IPS-NIHi11 (cell line): ENCODE measurements at places on chromosomes 3 and 15.

DNA sequence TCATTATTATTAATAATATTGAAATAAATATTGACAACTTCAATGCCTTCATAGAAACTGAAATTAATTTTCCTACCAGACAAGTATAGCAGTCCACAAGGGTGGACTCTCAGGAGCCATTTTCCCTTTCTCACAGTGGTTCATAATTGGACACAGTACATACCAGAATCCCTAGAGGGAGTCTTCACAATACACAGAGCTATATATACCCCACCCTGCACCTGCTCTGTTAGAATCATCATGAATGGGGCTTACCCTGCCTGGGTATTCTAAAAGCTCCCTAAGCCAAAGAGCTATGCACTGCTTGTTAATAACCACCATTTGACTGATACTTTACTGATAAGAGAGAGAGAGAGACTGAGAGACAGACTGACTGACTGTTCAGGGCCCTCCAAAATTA lies 134.9 kb downstream of the FEZF2 start:
- DNase-seq: no peak

DNA sequence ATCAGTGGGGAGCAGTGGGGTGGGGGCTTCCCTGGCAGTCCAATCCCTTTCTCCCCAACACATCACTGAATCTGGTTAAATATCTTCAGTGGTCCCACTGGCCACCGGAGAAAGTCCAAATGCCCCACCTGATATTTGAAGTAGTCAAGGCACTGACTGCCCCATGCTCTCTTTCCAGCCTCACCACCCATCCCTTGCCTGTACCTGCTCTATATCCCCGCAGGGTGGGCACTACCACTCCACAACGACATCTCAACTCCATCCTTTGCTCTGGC lies 101.7 kb downstream of the DAPK2 start:
- DNase-seq: no peak

- DNase-seq: no peak
Observed at GRCh38 chr3:185416513-185416912, 53.6 kb downstream of the MAP3K13 start.

DNA sequence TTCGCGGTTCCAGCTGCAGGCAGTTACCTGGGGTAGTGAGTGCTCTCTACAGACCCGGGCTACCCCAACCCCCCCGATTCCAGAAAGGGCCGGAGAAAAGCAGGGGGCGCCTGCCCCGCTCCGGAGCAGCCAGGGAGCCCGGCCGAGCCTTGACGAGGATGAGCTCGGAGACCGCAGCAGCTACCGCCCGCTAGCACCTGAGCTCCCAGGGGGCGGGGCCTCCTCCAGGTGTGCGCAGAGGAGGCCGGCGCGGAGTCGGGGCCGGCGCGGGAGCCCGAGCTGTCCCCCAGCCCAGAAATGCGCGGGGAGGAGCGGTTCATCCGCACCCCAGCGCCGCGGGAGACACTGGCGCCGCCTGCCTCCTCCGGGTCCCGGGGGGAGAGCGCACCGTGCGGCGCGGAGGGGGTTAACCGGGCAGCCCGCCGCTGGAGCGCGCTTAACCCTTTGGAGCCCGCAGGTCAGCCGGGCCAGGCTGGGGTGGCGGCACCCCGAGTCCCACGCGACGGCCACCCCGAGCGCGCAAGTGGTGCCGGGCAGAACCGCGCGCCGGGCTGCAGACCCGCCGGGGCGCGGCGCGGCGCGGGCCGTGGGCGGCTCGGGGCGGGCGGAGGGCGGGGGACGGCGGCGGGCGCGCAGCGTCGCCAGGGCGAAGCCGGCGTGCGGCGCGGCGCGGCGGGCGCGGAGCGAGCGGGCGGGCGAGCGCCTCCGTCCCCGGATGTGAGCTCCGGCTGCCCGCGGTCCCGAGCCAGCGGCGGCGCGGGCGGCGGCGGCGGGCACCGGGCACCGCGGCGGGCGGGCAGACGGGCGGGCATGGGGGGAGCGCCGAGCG lies at the start of gene CACNA1D:
Gene CACNA1D (plus strand): TSS at position 649 of the 829 bp plus-strand sequence. CDS start 556 bp downstream, outside the sequence.
- DNase-seq: peak; percentile 89

GRCh38 chr3:71127052-71127831 lies 456.3 kb downstream of the FOXP1 start:
- no peak for DNase-seq

GRCh38 chr3:101478980-101479379 lies 34.0 kb downstream of the SENP7 start:
- no peak for DNase-seq

DNA sequence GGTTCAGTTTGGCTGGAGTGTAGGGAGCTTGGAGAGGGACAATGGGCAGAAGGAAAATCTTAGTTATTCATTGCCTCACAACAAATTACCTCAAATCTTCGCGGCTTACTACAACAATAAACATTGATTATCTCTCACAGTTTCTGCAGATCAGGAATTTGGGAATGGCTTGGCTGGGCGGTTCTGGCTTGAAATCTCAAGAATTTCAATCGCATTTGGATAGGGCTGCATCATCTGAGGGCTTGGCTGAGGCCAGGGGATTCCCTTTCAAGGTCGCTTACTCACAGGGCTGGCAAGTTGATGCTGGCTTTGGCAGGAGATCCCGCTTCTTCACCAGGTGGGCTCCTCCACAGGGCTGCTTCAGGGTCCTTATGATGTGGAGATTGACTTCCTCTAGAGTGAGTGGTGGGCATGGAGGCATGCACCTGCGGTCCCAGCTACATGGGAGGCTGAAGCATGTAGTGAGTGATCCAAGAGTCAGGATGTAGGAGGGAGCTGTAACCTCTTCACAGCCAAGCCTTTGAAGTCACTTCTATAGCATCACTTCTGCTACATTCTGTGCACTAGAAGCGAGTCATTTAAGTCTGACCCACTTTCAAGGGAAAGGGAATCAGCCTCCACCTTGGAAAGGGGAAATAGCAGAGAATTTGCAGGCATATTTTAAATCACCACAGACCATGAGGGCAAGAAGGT lies 63.1 kb downstream of the CDC25A start:
- DNase-seq: no peak

DNA sequence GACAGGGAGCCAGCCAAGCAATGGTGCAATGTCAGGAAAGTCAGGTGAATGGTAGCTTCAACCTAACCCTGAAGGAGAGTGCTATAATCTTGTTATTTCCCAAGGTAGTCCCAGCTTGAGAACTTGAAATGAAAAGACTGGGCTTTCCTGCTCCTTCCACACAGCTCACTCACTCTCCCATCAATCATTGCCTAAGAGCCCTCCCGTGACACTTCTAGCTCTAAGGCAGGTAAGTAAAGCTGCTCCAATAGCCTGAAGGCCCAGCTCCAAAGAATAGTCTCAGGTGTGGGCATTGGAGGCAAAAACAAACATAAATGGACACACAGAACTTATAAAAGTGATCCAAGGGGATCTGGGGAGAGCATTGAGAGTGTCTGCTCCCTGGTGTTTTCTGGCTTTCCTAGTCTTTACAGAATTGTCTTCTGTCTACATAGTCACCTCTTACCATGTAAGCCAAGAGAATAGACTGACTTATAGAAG lies 63.1 kb upstream of the TBC1D5 start:
- DNase-seq: no peak

DNA sequence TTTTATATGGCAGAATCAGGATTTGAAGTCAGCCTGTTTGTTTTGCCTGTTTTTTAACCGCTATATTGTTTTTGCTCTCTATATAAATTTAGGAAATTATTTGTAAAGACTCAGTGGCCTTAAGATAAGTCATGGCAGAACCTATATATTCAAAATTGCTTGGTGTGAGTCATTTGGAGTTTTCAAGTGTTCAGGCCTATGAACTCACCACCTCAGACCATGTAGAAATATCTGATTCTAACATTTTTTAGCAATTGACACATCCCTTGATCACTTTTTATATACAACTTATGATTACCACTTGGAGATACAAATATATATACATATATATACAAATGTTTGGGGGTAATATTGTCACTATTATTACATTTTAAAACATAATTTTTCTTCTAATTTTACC lies 95.7 kb downstream of the VGLL3 start:
- no peak for DNase-seq

DNA sequence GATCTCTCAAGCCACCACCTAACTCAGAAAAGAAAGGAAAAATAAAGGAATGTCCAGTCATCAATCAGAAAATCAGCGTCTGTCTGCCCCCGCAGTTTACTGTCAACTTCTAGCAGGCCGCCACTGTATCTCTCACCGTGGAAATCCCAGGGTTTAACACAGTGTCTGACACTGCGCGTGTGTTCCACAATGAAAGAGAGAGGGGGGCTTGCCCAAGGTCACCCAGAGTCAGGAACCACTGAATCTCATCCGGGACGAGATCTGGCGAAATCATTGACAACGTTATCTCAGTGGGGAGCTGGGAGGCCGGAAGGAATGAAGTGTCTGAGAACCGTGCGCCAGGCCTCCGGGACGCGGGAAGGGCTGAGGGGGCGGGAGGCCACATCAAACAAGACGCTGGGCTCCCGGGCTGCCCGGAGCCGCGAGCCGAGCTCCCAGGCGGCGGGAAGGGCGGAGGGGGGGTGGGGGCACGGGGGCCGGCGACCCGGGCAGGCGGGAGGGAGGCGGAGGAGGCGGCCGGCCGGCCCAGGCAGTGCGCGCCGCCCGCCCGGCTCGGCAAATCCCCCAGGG lies 2.2 kb upstream of the HES1 start:
- DNase-seq: peak; percentile 38

DNA sequence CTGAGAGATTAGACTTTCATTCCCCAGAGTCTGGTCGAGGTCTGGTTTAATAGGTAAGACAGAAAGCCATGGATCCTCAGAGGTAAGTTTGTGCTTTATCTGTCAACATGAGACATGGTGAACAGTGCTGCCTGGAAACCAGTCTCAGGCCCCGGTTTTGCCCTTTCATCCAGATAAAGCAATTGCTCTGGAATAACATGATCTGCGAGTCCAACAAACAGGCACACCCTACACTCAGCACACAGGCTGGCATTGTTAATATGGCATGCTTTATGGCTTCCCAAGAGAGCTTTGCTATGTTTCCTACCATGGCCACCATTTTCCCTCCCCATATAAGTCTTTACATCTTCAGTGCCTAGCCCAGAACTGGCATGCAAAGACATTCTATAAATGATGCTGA lies 30.1 kb upstream of the MNS1 start:
- no peak for DNase-seq

GRCh38 chr3:63092515-63092914 lies 185.6 kb upstream of the SYNPR start:
- DNase-seq: no peak

GRCh38 chr3:72659596-72659995 lies 188.6 kb downstream of the SHQ1 start:
- no peak for DNase-seq

DNA sequence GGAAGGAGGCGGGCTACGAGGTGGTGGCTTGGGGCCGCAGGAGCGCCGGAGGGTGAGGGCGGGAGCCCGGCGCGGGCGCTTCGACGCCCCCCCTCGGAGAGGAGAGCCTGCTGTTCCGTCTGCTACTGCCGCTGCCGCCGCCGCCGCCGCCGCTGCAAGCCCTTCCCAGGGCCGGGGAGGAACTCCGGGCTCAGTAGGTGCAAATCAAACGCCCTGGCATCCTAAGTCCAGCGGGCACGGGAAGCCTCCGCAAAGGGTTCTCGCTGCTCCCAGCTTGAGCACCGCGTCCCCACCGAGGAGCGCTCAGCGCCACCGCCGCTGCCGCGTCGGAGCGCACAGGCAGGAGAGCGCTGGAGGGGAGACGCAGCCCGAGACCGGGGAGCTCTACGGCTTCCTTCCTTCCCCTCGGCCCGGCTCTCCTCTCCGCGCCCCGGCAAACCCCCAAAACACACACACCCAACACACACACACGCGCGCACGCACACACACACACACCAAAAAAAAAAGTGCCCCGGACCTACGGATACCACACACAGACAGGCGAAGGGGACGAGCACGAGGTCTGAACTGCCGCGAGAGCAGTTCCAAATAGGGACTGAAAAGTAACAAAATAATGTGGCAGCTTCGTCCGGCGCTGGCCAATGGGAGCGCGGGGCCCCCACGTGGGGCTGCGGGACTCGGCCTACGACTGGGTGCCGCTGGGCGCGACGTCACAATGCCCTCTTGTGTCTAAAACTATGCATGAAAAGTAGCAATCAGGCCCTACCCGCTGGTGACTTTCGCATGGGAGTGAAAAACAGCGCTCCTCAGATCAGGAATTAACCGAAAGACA lies at the start of gene TLE3:
Gene TLE3 (minus strand): TSS at position 597 of the 832 bp plus-strand sequence. CDS start 1,119 bp downstream, outside the sequence.
- DNase-seq: peak; percentile 94

DNA sequence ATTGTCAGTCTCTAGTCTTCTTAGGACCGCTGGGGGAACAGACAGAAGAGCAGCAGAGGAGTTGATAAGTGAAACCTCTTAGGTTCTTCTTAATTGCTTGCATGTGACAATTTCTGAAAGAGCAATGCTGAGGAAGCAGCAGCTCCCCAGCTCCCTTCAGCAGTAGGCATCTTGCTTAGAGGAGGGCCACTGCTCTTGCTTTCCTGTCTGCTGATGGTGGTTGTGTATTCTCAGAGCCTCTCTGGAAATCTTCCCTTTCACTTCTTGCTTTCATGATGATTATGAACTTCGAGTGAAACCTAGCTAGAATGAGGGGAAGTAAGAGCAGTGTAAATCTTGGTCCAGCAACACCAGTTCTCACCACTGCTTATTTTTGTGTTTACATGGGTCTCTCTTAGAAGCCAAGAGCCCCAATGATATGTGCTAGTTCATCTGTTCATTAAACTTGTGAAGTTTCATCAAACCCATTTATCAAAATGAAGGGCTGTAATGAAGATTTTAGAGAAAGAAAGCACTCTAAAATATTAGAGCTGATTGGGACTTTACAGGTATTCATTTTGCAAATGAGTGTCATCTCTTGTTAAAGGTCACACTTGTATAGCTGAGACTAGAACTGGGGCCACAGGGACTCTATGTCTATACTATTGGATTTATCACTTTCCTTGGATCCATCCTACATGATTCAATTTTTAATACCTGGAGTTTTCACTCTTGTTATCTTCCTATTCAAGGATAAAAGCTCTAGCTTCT lies 246.7 kb downstream of the LPP start:
- DNase-seq: no peak

GRCh38 chr15:27324886-27325615 lies 354.1 kb downstream of the GABRG3 start:
- DNase-seq: no peak

DNA sequence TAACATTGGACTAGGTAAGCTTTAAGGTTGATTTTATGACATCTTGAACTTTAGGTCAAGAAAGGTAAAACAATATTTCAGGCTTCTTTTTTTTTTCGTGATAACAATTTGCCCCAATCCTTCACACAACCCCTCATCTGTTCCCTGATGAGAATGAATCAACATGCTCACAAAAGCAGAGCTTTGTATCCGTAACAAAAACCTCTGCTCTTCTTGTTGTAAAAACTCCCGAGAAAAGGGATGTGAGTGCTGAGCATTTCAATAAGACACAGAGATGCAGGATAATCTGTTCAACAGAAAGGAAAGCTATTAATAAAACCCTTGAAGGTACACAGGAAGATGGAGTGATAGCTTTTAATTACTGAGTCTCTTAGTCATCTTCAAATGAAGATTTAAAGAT lies 94.3 kb downstream of the RAD18 start:
- DNase-seq: no peak

DNA sequence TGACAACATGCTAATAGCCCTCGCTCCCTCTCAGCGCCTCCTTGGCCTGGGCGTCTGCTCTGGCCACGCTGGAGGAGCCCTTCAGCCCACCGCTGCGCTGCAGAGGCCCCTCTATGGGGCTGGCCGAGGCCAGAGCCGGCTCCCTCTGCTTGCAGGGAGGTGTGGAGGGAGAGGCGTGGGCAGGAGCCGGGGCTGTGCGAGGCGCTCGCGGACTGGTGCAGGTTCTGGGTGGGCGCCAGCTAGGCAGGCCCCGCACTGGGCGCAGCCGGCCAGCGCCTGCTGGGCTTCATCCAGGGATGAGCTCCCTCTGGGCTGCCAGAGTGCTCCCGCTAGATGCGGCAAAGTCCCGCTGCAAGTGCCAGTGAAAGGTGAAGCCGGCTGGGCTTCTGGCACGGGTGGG lies 21.0 kb upstream of the DNAJC13 start:
- no peak for DNase-seq
